Large intestine (tissue), 12 donors: ENCODE measurements at places on chromosomes 5 and 9.

GRCh38 chr9:95989297-95989696 is 113.8 kb downstream of the ERCC6L2 start:
- DNase-seq: no peak
- no peak overlapping the region for H3K27ac ChIP-seq

- H3K36me3 ChIP-seq: no peaks in the 10 kb centered on the region
- peaks cover 3% of the 10 kb centered on the region for H3K4me1 ChIP-seq
- H3K27me3 ChIP-seq: no peaks in the 10 kb centered on the region
- no peak overlapping the region for H3K27ac ChIP-seq
Measured at GRCh38 chr9:79574781-79575180, 3.0 kb downstream of the TLE4 start.

GRCh38 chr9:134616341-134616740 is 25.3 kb upstream of the COL5A1 start:
- no peak for DNase-seq
- H3K36me3 ChIP-seq: no peaks in the 10 kb centered on the region
- H3K4me1 ChIP-seq: no peaks in the 10 kb centered on the region
- no peak overlapping the region for H3K27ac ChIP-seq

GRCh38 chr9:4182831-4183230 is 117.0 kb downstream of the GLIS3 start:
- H3K4me3 ChIP-seq: no peak overlapping the region
- no peaks in the 10 kb centered on the region for H3K36me3 ChIP-seq
- H3K27me3 ChIP-seq: no peaks in the 10 kb centered on the region
- no peaks in the 10 kb centered on the region for H3K4me1 ChIP-seq
- DNase-seq: no peak
- H3K27ac ChIP-seq: no peak overlapping the region

DNA sequence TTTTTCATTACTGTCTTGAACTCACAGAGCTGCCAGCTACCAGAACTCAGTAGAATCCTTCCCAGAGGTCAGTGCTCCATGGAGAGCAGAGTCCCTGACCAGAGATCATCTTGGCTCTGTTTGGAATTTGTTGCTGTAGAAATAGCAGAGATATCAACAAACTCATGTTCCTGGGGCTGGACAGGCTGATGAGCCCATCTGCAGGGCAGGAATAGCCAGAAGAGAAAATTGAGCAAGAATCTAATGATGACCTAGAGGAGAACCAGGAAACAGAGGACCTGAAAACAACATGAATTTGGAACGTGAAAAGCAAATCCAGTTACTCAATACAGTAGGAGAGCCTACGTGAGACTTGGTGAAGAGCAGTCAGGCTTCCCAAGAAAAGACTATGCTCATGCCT is 437.8 kb downstream of the PLK2 start:
- DNase-seq: peak; percentile 49
- H3K36me3 ChIP-seq: no peaks in the 10 kb centered on the region
- no peaks in the 10 kb centered on the region for H3K27me3 ChIP-seq
- H3K27ac ChIP-seq: no peak overlapping the region
- no peaks in the 10 kb centered on the region for H3K4me1 ChIP-seq
- H3K4me3 ChIP-seq: no peak overlapping the region

- no peaks in the 10 kb centered on the region for H3K36me3 ChIP-seq
- no peaks in the 10 kb centered on the region for H3K27me3 ChIP-seq
- H3K4me1 ChIP-seq: no peaks in the 10 kb centered on the region
- no peak overlapping the region for H3K27ac ChIP-seq
- H3K4me3 ChIP-seq: no peak overlapping the region
- peak; percentile 6 for DNase-seq
Measured at GRCh38 chr9:72695365-72695764, 174.0 kb downstream of the TMC1 start.
